Stimulated activated CD4-positive, alpha-beta T cell treated with anti-CD3 and anti-CD28 coated beads, Interleukin-1b, Interleukin-23, amount 100 ng/mL, for 48 hours (primary cell): ENCODE measurements at places on chromosomes 4 and X.
A peak's percentile ranks its signal among the peaks of the same experiment; 100 is the strongest.

- DNase-seq: no peak
Observed at GRCh38 chrX:106159861-106160282, 8.2 kb upstream of the PWWP3B start.

GRCh38 chrX:15384304-15384703, at the start of gene VEGFD:
TSS of gene VEGFD (minus strand) at chrX:15384413. CDS start at chrX:15383946, 467 bp downstream.
- no peak for DNase-seq

DNA sequence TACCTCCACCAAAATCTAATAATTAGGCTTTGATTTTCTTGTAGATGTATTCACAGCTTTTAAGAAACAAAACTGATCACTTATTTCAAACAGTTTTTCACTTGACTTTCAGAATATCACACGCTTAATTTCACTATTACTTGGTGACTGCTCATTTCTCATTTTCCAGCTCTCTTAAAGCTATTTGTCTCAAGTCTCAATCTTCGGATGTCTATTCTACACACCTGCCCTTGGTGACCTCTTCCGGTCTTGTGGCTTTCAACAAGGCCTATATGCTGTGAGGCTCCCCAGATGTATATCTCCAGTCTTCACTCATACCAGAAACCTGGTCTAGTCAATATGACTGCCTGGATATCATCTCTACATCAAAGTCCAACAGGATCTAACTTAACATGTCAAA, 34.9 kb upstream of the ANXA10 start:
- DNase-seq: no peak

- DNase-seq: no peak
Observed at GRCh38 chr4:143294710-143295275, 41.9 kb upstream of the GAB1 start.

DNA sequence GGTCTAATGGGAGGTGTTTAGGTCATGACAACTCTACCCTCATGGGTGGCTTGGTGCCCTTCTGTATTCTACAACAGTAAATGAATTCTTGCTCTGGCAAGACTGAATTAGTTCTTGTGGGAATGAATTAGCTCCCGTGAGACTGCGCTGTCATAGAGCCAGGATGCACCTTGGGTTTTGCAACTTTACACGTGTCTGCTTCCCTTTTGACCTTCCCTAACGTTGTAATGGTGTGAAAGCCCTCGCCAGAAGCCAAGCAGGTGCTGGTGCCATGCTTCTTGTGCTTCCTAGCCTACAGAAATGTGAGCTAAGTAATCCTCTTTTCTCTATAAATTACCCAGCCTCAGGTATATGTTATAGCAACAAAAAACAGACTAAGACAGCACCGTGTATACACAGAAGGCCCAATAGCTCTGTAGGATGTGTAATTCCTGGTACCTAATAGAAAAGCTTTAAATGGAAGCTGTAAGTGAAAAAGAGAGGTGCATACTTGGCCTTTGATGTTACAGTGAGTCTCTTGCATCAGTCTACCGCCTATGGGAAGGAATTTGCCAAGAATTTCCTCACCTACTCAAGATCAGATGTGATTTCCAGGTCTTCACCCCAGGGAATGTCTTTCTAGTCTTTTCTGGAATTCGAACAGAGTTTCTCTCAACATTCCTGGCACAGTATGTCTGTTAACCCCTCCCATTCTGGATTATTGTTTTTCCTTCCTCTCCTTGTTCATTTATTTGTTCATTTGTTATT, 3.2 kb upstream of the ENPEP start:
- no peak for DNase-seq

DNA sequence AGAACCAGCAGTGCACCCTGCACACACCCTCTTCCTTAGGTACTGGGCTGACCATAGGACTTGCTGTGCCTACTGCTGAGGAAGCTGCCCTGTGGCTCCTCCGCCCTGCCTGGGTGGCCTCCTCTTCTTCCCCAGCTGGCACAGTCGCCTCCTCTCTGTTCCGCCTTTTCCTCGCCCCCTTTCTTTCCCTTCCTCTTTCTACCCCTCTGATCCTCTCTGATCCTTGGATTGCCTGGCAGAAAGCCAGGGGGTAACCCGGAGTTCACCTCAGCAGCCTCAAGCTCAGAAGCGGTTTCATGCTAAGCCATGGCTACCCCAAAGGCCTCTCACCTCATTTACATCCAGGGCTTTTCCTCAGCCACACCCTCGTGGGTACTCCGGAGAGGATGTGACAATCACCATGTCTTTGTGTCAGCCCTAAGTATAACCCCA, 136.2 kb downstream of the SMIM20 start:
- no peak for DNase-seq

GRCh38 chr4:14340321-14340720, 662.0 kb upstream of the CPEB2 start:
- DNase-seq: no peak

DNA sequence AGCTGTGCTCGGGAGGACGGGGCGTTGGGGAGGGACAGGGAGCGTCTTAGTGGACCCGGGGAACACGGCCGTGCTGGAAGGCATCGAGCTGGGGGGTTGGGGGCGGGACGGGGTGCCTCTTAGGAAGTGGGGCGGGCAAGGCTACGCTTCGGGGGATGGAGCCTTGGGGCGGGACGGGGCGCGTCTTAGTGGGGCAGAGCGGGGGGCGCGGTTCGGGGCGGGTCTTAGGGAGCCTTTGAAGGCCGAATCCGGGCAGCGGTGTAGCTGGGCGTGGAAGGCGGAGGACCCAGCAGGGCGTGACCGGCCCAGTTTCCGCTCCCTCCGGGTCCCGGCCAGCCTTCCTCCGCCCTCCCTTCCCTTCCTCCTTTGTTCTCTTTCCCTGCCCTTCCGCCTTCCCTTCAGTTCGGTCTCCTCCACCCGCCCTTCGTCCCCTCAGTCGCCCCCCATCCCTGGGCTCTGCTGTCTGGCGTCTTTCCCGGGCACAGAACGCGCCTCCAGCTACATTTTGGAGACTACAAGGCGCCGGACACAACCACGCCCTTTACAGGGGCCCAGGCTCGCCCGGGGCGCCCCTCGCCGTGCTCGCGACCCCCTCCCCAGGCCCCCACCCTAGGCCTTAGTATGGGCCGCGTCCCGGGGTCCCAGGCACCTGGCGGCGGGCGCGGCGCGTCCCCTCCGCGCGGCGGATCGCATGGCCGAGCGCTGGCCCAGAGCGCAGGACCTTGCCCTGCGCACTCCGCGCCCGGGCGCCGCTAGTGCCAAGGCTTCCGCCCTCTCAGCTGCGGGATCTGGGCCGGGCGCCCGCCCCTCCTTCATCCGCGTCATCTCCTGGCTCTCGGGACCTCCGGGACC, at the start of gene ARSD:
Gene ARSD (minus strand): TSS at position 757 of the 852 bp plus-strand sequence. CDS start 64 bp downstream, at position 693.
- peak; percentile 7 for DNase-seq

DNA sequence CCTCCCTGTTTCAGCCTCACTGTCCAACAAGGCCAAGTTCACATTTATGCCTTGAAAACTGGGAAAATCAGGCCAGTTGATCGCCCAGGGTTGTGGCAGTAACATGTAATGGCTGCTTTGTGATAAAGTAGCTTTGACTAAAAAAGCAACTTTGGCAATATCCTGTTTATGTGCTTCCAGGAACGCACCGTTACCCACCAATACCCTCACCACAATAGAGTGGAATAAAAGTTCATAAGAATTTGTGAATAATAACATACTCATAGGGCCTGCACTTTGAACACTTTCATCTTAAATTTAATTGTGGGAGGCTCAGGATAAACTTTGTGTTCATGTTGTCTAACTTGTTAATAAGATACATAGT, 80.7 kb upstream of the MAML3 start:
- no peak for DNase-seq

DNA sequence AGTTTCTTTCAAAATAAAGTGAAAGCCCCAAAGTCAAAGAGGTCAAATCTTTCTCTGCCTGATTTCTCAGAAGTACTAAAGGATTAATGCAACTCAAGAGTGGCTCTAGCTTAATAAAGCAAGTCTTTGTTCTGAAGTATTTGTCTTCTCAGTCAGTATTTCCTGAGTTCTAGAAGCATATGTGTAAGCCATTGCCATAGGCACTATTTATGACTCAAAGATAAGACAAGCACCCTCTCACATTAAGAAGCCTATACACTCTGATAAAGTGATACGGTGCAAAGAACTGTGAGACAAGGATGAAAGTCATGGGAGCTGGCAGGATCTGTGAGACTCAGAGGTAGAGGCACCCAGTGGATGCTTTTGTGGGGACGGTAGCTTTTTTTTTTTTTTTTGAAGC, 60.9 kb downstream of the AASDH start:
- DNase-seq: no peak

DNA sequence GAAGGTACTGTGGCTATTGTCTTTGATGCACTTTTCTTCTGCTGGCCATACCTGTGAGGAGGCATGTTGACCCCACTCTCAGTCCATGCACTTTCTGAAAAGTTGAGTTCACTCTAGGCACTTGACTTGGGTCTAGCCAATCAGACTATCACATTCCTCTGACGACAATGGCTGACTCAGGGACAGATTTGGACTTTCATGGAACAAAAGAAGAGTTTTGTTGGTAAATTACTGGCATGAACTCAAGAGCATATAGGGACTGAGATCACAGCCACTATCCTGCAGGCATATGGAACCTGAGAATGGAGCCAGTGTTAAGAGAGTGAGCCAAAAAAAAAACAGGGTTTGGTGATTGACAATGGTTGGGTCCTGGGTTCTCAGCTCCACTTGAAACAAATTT, 24.6 kb upstream of the CXCL6 start:
- DNase-seq: no peak

- DNase-seq: no peak
Observed at GRCh38 chr4:141329174-141329569, 108.5 kb downstream of the ZNF330 start.

- DNase-seq: no peak
Observed at GRCh38 chrX:149213264-149213663, 291.8 kb downstream of the IDS start.

DNA sequence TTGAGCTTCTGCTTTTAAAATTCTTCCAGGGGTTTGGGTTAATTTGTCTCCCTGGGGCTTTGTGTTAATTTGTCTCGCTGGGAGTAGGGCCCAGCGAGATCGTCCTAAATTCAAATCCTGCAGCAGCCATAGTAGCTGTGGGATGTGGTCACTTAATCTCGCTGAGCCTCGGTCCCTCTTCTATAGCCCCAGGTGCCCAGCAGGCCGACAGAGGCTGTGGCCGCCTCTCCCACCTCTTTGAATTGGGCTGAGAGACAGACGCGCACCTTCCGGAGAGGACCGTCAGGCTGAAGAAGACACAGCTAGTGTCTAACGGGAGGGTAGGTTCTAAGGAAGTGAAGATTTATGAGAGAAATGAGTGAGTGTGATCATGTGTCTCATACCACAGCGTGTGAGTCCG, 15.7 kb upstream of the WFS1 start:
- no peak for DNase-seq

GRCh38 chrX:130336531-130336930, 3.2 kb upstream of the SLC25A14 start:
- no peak for DNase-seq

- DNase-seq: no peak
Observed at GRCh38 chrX:40912576-40912975, 172.7 kb upstream of the USP9X start.

GRCh38 chr4:103076747-103077347, at the start of gene SLC9B2:
TSS of gene SLC9B2 (minus strand) at chr4:103076761. CDS start at chr4:103067550, 9,211 bp downstream.
- no peak for DNase-seq

DNA sequence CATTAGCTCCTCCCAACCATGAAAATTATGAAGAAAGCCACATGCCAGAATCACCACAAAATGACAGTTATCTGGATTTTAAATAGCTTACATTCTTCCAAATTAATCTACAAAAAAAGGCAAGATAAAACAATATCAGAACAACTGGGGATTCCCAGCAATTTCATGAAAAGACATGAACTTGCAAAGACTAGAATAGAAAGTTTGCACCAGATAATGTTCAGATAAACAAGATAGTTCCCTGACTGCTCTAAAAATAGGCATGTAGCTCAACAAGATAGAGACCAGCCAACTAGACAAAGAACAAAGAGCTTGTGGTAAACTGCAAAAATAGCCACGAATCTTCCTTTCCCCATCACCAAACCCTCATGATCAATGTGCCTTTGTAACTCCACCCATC, 30.3 kb upstream of the DDX53 start:
- no peak for DNase-seq

DNA sequence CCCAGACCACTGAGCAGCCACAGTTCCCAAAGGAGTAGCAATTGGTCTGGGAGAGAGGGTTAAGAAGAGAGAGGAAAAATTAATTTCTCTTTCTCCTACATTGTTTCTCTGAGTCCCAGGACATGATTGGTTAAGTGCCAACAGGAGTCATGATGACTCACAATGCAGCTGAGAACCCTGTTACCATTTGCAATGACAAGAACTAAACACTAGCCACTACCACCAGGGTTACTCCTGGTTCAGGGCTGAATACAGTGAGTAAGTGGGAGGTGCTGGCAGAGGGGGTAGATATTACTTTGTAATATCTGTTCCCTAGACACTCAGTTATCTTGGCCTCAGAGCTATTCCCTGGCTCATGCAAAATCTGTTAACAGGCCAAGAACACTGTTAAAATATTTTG, 18.0 kb downstream of the ETDC start:
- DNase-seq: no peak

DNA sequence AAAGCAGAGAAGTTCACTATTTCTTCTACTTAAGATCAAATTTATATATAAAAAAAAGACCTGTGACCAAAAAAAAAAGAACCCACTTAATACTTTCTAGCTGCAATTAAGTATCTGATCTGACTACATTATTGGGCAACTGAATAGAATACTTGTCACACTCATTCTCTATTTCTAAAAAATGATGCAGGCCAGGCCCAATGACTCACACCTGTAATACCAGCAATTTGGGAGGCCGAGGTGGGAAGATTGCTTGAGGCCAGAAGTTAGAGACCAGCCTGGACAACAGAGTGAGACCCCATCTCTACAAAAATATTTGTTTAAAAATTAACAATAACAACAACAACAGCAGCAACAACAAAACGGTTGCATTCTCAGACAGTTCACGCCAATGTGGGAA, 108.8 kb upstream of the BMP2K start:
- DNase-seq: no peak

- DNase-seq: no peak
Observed at GRCh38 chr4:10977534-10977933, 293.0 kb upstream of the CLNK start.

DNA sequence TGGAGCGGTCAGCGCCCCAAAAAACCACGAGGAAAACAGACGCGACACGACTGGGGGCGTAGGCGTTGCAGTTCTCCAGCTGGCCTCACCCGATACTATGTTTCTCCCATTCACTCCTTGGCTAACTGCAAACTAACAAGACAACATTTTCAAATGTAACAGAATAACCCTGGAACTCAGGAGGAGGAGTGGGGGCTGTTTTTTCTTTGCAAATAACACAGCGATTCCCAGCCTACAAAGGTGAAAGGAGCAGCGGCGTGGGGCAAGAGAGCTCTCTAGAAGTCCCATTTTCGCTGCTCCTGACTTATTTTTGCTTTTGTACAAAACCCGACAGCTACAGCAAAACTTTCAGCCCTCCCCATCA, 1.6 kb downstream of the SOX3 start:
- DNase-seq: no peak

- no peak for DNase-seq
Observed at GRCh38 chr4:115433491-115433890, 320.1 kb upstream of the NDST4 start.

GRCh38 chr4:89123451-89123851, 12.1 kb downstream of the TIGD2 start:
- DNase-seq: no peak

GRCh38 chr4:148171596-148171995, 270.6 kb downstream of the NR3C2 start:
- DNase-seq: no peak

GRCh38 chrX:150848914-150849365, 49.5 kb downstream of the CD99L2 start:
- no peak for DNase-seq
